ENCODE measurements at places on chromosomes 3 and 15.

- no peak for DNase-seq
Observed at GRCh38 chr3:7518026-7518425, 657.1 kb downstream of the GRM7 start.

DNA sequence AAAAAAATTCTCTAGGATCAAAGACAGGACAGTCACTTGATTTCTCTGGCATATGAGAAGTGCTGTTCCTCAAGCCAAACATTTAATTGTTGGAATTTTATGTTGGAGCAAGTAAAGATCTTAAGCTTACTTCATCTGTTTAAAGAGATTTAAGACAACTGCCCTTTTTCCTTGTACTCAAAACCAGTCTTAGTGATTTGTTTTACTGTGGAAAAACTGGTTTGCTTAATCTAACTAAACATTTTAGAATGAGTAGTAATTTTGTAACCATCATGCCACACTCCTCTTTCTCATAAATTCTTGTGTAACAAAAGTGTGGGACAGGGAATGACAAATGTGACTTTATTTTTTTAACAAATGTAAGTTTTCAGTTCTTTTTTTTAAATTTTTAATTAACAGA lies 18.4 kb downstream of the PRKCI start:
- no peak for DNase-seq

DNA sequence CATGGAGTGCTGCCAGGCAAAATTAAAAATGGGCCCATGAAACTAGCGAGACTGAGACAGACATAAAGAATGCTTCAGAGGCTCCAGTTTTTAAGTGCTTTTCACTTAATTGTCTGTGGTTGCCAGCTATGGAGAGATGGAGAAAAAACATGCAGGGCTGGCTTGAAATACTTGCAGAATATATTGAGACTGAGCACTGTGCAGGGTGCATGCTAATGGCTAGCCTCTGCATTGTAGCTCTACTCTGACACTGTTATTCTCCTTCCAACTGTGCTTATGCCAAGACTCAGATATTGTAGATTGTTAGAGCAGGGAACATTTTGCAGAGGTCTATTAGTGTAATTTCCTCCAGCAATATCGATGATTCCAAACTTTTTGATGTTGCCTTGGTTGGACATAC lies 735.0 kb downstream of the PDCD6IP start:
- no peak for DNase-seq

GRCh38 chr15:37100966-37101215 lies 542 bp upstream of the MEIS2 start:
- DNase-seq = no peak

- DNase-seq = no peak
Observed at GRCh38 chr3:14433106-14433505, 30.7 kb downstream of the SLC6A6 start.

GRCh38 chr15:37789397-37789786 lies 145.0 kb upstream of the TMCO5A start:
- no peak for DNase-seq

- no peak for DNase-seq
Observed at GRCh38 chr3:112774293-112774926, 72.3 kb downstream of the CD200R1L start.

DNA sequence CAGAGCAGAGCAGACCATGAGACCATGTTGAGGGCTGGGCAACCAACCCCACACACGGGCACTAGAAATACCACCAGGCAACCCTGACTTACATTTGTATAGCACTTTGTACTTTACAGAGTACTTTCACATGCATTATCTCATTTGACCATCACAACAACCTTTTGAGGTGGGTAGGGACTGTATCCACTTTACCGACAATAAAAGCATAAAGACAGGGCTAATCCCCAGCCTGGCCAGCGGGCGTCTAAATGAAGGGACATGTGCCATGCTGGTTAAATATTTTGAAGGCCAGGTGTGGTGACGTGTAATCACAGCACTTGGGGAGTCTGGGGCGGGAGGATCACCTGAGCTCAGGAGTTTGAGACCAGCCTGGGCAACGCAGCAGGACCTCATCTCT lies 23.6 kb downstream of the RASGRP1 start:
- no peak for DNase-seq

DNA sequence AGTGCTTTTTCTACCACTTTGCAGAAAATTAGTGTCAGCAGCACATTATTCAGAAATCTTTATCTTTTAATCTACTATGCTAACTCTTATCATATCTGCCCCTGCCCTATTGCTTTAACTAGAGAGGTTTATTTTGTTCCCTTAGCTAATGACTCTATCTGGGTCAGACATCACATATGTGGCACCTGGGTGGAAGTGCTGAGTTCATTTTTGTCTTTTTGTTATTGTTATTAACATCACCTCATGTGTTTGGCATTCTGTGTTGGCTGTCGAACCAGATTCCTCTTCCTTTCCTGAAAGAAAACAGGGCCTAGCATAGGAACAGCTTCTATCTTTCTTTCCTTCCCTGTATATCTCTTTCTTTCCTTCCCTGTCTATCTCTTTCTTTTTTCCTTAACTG lies 100.7 kb downstream of the RBMS3 start:
- DNase-seq = no peak

- peak; percentile 20 for DNase-seq
Observed at GRCh38 chr3:145981056-145981455, 179.9 kb downstream of the PLOD2 start.

GRCh38 chr3:133515127-133515526 lies 58.4 kb upstream of the CDV3 start:
- no peak for DNase-seq

DNA sequence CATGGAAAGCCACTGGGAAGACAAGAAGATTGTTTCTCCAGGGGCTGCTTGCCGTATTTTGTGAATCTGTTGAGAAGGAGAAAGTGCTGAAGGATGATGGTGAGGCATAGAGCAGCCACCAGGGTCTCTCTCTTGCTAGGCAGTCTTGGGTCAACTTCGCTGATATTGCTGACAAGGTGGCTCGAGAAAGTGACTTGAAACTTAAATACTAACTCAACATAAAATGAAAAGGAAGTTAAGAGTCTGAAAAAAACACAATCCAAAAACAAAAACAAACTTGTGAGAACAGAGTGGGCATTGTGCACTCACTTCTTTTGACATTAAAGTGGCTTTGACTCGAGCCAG lies 90.1 kb downstream of the CHST2 start:
- DNase-seq = no peak

- DNase-seq = no peak
Observed at GRCh38 chr3:11450015-11450414, 177.8 kb downstream of the ATG7 start.

DNA sequence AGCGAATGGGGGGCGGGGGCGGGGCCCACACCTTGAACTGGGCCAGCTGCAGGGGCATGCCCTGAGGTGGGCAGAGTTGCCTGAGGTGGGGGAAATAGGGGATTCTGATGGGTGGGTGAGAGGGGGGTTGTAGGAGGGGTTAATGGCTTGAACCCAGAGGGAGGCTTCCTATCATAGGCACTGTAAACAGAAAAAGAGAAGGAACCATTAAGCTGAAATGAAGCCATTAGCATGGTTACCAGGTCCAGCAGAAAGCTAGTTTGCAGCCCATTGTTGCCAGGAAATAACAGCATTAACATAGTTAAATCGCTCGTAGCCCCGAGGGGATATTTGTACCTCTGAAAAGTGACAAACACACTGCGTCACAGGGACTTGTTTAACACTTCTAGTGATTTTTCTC lies 29.0 kb downstream of the ETV5 start:
- no peak for DNase-seq

GRCh38 chr15:76363251-76363650 lies 26.7 kb downstream of the ISL2 start:
- no peak for DNase-seq

DNA sequence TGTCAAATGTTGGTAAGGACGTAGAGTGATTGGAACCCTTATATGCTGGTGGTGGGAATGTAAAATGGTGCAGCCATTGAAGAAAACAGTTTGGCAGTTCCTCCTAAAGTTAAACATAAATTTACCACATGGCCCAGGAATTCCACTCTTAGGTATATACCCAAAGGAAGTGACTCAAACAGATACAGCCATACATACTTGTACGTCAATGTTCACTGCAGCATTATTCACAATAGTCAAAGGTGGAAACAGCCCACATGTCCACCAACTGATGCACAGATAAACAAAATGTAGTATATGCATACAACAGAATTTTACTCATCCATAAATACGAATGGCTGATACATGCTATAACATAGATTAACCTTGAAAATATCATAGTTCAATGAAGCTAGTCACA lies 13.2 kb downstream of the CLASP2 start:
- DNase-seq = no peak

DNA sequence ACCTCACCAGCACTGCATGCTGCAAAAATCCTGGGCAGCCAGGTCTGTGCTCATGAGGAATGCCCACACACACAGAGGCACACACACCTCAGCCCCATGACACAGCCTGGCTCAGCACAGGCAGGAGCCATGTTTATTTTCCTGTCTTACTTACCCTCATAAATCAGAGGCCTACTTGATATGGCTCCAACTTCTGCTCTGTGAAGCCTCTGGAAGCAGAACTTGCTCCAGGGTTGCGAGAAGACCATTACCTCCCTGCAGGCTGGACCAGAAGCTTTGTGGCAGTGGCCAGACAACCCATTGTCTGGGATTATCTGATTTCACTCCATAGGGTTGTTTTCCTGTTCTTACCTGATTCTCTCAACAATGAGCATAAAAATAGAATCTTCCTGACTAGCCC lies 43.8 kb upstream of the CMTM8 start:
- DNase-seq = no peak

GRCh38 chr3:121601212-121601812 lies 8.1 kb downstream of the FBXO40 start:
- DNase-seq = no peak

DNA sequence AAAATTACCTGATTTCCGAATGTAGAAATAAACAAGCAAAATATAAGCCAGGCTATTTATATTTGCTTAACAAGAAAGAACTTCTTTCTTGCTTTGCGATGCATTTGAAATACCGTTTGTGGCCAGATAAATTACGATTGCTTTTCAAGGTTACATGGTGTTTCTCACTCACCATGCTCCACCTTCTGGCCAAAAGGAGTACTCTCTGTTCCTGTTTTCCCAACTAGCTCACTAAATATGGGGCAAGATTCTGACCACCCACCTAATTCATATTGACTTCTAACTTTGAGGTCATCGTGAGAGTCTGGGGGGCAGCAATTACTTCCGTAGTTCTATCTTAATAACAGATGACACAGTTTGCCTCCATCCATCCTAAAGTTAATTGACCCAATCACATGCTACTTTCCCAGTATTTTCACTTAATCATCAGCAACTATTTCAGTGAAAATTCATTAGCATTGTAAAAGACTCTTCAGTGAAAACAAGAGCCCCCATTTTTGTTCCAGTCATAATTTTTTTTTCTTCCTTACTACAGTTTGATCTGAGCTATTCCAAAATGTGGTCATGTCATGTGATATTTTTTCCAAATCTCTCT lies 25.9 kb downstream of the ACP3 start:
- peak; percentile 26 for DNase-seq

GRCh38 chr3:152524198-152525140 lies 255.7 kb downstream of the MBNL1 start:
- peak; percentile 27 for DNase-seq

GRCh38 chr3:99683465-99683864 lies 45.1 kb downstream of the COL8A1 start:
- DNase-seq = no peak

DNA sequence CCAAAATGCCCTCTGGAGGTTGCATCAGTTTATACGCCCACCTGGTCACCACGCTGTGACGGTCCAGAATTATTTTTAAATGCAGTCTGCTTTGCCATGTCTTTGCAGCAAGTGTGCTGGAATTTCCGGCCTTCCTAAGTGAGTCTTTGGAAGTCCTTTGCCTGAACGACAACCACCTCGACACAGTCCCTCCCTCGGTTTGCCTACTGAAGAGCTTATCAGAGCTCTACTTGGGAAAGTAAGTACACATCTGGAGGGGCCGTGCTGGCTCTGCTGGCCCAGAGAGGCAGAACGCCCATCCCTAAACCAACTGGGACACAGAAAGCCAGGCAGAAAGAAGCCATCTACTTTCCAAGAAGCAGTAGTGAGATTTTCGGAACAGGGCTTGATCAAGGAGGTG lies 101.8 kb downstream of the LRRK1 start:
- no peak for DNase-seq

DNA sequence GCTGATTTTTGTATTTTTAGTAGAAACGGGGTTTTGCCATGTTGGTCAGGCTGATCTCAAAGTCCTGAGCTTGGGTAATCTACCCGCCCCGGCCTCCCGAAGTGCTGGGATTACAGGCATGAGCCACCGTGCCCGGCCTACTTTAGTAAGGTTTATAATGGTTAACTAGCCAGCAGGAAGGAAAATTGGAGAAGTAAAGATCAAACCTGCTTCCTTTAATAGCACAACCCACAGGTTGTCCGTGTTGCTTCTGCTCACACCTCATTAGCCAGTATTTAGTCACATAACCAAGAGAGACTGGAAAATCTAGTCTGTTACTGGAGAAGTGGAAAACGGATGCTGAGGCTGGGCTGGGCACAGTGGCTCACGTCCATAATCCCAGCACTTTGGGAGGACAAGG lies 51.9 kb upstream of the TBL1XR1 start:
- DNase-seq = no peak

- DNase-seq = no peak
Observed at GRCh38 chr3:152436707-152437590, 168.2 kb downstream of the MBNL1 start.

DNA sequence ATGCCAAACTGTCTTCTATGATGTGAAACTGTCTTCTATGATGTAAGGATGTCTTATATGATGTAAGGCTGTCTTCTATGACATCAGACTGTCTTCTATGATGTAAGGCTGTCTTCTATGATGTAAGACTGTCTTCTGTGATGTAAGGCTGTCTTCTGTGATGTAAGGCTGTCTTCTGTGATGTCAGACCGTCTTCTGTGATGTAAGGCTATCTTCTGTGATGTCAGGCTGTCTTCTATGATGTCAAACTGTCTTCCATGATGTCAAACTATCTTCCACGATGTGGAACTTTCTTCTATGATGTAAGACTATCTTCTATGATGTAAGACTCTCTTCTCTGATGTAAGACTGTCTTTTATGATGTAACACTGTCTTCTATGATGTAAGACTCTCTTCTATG lies 27.9 kb downstream of the MGLL start:
- DNase-seq = no peak

- no peak for DNase-seq
Observed at GRCh38 chr3:117844676-117845075, 1135.1 kb downstream of the TUSC7 start.

GRCh38 chr3:37571269-37571668 lies 290.4 kb upstream of the CTDSPL start:
- DNase-seq = no peak

Measured in non-pigmented ciliary epithelial cell (primary cell).